ENCODE measurements at places on chromosomes 5 and 9.

DNA sequence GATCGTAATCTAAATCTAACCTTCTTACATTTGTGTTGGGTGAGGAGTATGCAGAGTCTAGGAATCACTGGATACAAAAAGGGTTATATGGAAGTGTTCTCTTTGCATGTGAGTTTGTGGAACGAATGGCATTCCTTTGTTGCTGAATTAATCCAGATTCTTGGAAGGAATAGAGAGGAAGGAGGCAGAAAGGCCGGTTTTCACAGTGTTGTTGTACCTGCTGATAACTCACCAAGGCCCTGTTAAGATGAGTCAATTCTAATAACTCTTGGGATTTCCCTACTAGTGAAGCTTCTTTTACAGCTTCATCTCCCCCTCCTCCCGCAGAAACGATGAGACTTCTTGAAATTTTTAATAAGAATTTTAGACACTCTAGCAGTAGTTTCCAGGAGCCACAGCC is 84.0 kb downstream of the ZSWIM6 start:
- DNase-seq: no peak

DNA sequence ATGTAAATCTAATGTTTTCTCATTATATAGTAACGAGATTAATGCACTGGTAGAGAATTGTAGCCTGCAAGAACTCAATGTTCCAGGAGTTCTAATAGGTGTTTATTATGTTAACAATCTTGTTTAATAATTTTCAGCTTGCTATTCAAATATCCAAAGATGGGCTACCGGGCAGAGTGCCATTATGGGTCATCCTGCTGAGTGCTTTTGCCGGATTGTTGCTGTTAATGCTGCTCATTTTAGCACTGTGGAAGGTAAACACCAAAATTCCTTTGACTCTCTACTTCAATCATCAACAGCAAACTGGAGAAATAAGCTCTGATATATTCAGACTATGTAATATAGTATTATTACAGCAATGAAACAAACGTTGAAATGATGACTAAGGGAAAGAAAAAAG is 41.9 kb upstream of the ITGA2 start:
- no peak for DNase-seq

DNA sequence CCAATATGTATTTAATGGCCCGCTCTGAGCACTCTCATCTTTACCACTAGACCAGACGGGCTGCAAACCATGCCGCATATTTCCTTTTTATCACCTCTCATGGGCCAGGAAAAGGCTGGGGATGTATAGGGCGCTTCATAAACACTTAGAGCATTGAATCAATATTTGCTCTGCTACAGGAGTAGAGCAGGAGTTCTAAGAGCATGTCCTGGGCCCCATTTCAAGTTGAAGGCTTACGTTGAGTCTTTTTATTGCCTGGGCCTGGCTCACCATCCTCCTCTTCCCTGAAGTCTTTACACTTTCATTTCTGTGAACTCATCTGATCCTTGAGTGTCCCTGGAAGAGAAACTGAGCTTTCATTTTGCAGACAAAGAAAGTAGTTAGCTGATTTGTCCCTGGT is 112.4 kb downstream of the FSTL4 start:
- no peak for DNase-seq

DNA sequence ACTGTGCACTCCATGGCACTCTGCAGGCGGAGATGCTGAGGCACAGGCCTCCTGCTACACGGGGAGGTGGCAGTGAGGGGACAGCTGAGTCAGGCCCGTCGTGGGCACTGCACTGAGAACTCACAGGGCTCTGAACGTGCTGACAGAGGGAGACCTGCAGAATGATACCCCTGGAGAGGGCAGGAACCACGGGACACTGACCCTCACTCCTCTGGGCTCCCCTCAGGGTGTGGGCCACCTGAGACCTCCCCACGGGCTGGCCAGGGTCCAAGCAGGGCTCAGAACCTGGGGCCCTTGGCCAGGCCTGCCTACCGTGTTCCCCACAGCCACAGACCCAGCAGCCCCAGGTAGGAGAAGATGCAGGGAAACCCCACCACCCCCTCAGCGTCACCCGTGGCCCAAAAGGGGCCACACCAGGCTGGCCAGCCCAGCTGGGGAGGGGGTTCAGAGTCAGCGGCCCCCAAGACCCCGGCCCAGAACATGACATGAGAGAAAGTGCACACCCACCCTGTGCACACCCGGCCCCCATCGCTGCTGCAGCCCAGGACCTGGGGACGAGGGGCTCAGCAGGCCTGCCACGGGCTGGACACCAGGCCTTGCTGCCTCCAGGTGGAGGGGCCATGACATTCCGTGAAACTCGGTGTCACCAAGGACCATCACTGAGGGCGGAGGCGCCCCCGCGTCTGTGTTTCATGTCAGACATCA is 30.9 kb downstream of the GLT6D1 start:
- no peak for DNase-seq

DNA sequence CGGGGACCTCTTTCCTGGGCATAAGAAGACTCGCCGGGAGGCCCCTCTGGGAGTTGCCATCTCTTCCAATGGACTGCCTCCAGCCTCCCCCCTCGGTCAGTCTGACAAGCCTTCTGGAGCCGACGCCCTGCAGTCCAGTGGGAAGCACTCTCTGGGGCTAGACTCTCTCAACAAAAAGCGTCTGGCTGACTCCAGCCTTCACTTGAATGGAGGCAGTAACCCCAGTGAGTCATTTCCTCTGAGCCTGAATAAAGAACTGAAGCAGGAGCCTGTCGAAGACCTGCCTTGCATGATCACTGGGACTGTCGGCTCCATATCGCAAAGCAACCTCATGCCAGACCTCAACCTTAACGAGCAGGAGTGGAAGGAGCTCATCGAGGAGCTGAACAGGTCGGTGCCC is 28.4 kb upstream of the LTC4S start:
- no peak for DNase-seq

Data from hematopoietic multipotent progenitor cell treated with erythropoietin and hydrocortisone succinate and interleukin-3 and kit ligand, for 15 days (in vitro differentiated cells).